ENCODE measurements at places on chromosomes 7 and 10. TPM values are rescaled to one million over a fixed set of nuclear protein-coding genes. Genes with fewer than 3 reads are reported as not detected.
A peak's percentile ranks its signal among the peaks of the same experiment; 100 is the strongest.

Gene PIK3AP1
- 9.9 TPM for total RNA-seq

Gene GSTO2
- 1.1 TPM for total RNA-seq

Gene TEX36
- not detected for total RNA-seq

Gene BET1
- 21.6 TPM for total RNA-seq

Gene TCF7L2
- 0.32 TPM for total RNA-seq

Gene MBL2
- not detected for total RNA-seq

Gene TECTB
- not detected for total RNA-seq

Gene C10orf143
- 3.6 TPM for total RNA-seq

Gene LAMB4
- total RNA-seq, result not detected

Gene CLEC5A
- total RNA-seq, result not detected

Gene NAT16
- not detected for total RNA-seq

Gene ICA1
- 2.3 TPM for total RNA-seq

Gene UPK3BL2
- total RNA-seq, result 15.7 TPM

Gene ACTL6B
- total RNA-seq, result not detected

DNA sequence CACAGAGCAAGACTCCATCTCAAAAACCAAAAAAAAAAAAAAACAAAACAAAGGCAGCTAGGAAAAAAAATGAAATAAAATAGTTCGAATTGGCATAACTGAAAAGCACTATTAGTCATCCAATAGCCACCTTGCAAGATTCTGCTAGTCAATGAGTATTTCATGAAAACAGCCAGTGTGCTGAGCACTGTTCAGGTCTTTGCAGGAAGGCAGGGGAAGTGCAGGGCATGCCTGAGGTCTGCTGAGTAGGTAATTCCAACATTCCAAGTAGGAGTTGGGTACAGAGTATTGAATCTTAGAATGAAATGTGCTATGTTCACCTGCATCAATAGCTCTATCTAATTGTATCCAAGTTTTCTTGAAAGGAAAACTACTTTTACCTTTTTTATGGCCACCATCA, 22.9 kb downstream of the ABRAXAS2 start:
- no peak for DNase-seq

GRCh38 chr7:107920048-107920772, 29.2 kb downstream of the DLD start:
- no peak for DNase-seq

DNA sequence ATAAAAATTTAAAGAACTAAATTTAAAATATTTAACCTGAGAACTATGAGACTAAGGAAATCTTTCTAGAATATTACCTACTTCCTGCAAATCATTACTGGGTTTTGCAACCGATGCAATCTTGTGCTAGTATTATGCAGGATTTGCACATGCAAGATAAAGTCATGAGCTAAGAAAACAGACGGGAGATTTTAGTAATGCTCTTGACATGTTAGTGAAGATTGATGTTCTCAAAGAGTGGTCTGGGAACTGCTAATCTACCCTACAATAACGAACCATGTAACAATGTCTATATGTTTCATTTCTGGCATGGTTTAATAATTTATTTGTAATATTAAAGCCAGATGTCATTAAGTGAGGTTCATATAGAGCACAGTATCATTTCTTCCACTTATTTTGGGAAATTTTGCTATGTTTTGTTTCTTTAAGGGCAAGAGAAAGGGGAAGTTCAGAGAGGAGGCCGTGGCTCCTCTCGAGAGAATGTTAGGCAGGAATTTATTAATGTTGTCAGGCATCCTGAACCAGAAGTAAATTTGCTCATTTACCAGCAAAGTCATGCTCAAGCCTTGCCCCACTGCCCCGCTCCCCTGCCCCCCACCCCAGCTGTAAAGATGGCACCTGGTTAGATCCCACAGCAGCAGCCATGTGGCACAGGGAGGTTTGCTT, 22.8 kb downstream of the LRRC17 start:
- DNase-seq, result no peak

GRCh38 chr7:117385363-117386109, 41.8 kb downstream of the ASZ1 start:
- DNase-seq, result no peak

GRCh38 chr10:4512671-4513240, 313.3 kb upstream of the AKR1E2 start:
- DNase-seq, result no peak

GRCh38 chr7:37429435-37429791, 19.3 kb downstream of the ELMO1 start:
- no peak for DNase-seq

GRCh38 chr7:148537435-148537834, 53.1 kb upstream of the C7orf33 start:
- no peak for DNase-seq

GRCh38 chr7:118214051-118214832, 10.3 kb upstream of the ANKRD7 start:
- DNase-seq, result peak; percentile 26

DNA sequence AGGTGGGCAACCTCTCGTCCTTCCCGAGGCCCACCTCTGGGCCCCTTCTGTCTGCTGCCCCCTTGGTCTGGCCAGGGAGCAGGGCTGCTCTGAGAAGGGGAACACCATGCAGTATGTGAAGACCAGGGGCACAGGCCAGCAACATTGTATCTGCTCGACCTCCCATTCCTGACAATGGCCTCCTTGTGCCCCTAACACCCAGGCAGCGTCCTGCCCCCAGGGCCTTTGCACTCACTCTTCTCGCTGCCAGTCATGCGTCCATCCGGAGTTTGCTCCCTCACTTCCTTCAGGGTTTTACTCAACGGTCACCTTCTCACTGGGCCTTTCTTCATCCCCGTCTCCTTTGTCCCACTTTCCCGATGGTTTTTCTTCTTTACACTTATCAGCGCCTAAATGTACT, 232.9 kb upstream of the GRB10 start:
- no peak for DNase-seq

DNA sequence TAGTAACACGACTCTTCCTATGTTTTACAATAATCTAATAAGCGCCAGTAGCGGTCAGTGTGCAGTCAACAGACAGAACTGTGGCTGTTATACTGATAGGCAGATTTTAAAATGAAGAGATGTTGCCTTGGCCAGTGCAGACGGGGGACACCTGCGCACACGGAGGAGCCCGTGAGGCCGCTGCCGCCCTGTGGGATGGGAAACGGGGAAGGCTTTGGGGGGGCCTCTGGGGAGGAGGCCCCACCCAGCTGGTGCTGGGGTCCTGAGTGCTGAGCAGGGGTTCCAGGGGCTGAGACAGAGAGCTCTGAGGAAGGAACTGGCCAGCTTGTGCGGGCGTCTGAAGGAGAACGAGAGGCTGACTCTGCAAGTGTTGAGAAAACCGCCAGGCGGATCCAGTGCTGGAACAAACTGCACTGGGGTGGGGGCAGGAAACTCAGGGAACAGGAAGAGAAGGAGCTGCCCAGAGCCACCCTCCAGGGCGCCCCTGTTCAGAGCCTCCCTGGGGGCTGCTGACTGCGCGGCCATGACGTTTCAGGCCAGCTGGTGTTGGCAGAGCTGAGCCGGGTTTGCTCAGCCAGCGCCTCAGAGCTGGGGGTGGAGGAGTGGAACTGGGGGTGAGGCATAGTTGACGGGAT, 426.4 kb downstream of the TCERG1L start:
- no peak for DNase-seq

DNA sequence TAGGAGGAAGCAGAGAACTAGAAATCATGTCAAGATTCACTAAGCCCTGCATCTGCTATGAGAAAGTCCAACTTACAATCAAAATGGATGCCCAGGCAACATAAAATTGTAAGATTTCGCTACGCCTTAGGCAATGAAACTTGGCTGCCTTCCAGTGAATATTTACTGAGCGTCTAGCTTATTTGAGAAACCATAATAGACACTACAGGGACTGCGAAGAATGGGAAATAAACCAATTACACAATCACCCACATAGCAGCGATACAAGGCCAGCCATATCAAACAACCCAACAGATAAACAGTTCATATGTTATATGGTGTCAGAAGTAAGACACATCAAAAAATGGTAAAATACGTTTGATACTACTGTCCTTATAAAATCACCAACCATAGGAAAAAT, 545.0 kb upstream of the C7orf33 start:
- DNase-seq, result no peak

GRCh38 chr7:98178762-98179490, 32.3 kb upstream of the BHLHA15 start:
- DNase-seq, result no peak

- DNase-seq, result no peak
These were observed 18.3 kb upstream of the ZNF12 start for GRCh38 chr7:6725003-6725402.

- no peak for DNase-seq
These were observed 86.2 kb upstream of the AOAH start for GRCh38 chr7:36810489-36810888.

DNA sequence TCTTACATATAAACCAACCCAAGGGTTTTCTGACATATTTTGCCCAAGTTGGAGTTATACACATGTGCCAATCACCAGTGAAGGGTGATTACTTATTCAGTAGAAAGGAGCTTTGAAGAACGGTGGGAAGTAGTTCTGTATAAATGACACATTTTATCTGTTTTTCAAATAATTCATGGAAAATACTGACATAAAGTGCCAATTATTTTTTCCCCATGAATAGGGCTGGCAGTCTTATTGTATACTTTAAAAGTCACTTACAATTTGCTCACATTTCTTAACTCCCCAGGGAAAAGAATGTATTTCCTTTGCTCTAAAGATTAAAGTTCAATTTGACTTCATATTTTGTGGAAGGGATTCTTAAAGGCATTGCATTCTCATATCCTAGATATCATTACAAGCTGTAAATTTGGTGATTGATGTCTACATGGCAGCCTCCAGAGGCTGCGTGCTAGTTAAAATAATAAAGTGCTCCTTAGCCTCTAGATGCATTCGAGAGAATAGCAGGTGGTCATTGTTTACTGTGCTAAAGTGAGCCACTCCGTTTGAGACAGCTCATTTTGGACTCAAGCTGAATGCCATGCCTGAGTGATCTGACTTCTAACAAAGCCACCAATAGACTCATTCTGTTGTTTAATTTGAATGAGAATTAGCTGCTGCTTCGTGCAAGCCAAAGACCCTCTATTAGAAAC, 148.8 kb upstream of the NRP1 start:
- DNase-seq, result no peak

DNA sequence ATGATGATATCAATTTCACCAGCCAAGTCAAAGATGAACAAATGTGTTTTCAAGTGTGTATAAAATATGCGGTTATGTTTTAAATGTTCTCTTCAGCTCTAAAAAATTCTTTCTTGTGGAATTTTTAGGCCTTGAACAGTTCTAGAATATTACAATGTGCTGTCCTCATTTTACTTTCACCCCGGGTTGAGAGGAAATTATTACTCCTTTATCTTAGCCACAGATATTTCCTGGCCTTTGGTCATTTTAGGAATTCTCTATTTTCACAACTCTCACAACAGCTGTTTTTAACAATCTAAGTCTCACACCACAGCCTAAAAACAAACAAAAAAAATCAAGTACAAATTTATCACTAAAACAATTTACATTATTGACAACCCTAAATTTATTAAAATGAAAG, 112.2 kb upstream of the HGF start:
- no peak for DNase-seq

DNA sequence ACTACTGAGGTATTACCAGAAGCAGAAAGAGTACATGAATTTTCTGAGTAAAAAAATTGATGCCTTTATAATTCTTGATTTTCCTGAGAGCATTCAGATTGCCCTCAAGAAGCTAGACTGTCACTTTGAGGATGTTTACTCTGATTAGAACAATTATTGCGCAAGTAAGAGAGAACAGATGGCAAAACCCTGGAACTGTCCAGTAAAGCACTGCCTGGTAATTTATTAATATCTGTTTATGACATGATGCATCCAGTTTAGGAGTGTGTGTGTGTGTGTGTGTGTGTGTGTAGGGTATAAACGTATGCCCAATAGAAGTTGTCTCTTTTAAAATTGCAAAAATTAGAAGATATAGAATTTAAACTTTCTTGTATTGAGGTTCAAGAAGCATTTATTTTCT, 379.7 kb downstream of the PHTF2 start:
- no peak for DNase-seq

DNA sequence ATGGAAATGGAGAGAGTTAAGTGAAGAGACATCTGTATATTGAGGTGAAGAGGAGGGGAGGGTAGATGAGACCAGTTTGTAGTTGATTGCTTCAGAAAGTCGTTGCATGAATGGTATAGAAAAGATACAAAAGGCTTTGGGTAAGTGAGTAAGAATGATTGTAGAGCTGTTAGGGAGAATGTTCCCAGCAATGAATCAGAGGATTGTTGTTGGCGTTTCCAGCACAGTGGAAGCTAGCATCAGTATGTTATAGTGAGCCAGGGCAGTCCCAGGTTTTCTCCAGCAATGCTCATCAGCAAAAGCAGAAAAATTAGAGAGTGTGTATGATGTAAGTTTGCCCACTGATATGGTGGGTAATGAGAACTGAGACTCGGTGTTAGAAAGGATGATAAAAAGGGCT, 15.4 kb upstream of the CDK6 start:
- no peak for DNase-seq

DNA sequence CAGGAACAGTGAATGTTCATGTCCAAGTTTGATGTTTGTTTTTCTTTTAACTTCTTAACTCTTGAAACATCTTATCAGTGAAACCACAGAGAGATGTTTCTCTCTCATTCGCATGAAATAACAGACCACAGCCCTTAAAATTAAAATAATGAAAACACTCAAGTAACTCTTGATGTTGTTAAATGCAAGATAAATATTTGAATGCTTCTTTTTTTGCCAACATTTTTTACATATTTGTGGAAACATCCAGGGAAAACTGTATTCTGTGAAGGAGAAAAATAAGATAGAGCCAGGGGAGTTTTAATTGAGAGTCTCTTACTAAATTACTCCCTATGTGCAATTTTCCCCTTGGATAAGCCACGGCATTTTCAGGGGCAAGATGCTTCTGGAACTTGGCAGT, 361.8 kb upstream of the MGMT start:
- DNase-seq, result no peak

GRCh38 chr7:107953265-107953923, 49.6 kb downstream of the LAMB1 start:
- DNase-seq, result no peak

GRCh38 chr10:95467162-95467599, 94.0 kb downstream of the SORBS1 start:
- DNase-seq, result no peak

GRCh38 chr7:20514364-20514763, 101.1 kb upstream of the ABCB5 start:
- DNase-seq, result no peak

- DNase-seq, result no peak
These were observed 105.0 kb downstream of the PKD1L1 start for GRCh38 chr7:47843291-47843690.

- no peak for DNase-seq
These were observed 35.1 kb upstream of the EBF3 start for GRCh38 chr10:129999140-129999539.

- DNase-seq, result no peak
These were observed 17.8 kb downstream of the NPSR1 start for GRCh38 chr7:34675749-34676374.

- no peak for DNase-seq
These were observed 18.3 kb upstream of the SLC29A3 start for GRCh38 chr10:71300555-71301370.

DNA sequence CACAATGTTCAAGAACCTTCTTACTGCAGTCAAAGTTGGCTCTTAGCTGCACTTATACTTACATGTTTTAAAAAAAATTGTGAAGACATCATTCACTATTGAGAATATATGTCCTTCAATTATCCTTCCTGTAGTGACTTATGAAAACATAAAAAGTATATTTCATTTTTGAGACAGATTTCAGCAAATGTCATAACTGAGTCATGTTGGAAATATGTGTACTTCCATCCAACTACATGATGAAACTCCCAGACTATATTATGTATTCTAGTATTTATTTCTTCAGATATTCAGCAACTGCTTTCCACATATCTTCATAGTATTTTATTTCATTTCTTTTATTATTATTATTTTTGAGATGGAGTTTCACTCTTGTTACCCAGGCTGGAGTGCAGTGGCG, 160.2 kb downstream of the ARHGAP12 start:
- no peak for DNase-seq

GRCh38 chr10:21334891-21335696, 190.4 kb downstream of the SKIDA1 start:
- DNase-seq, result no peak

Data from activated T-helper 1 cell treated with anti-CD3 and anti-CD28 coated beads, Interleukin-12 subunit alpha, Interleukin-12 subunit beta, Interleukin-2, Interleukin-4 antibody, amounts not matched to agents 30 ng/mL and 10 ng/mL and 1 ng/mL, durations not matched to agents 14 hours and 24 hours and 36 hours (primary cell).